Caki2 (cell line): ENCODE measurements at places on chromosomes 6 and 20. TPM values are rescaled to one million over a fixed set of nuclear protein-coding genes. Genes with fewer than 3 reads are reported as not detected.

Gene CLVS2
- total RNA-seq, result not detected in 2 replicates

Gene MANEA
- 11.5 and 12.5 TPM in 2 replicates for total RNA-seq

Gene SNAP91
- total RNA-seq, result not detected in 2 replicates

Gene ADGRF5
- total RNA-seq, result not detected in 2 replicates

Gene EPHA7
- not detected in 2 replicates for total RNA-seq

Gene NRSN1
- not detected in 2 replicates for total RNA-seq

Gene PLA2G7
- total RNA-seq, result 0.44 TPM in 1 of 2 replicates, not detected in the other

Gene OPRM1
- not detected in 2 replicates for total RNA-seq

Gene POPDC3
- total RNA-seq, result 139 and 161 TPM in 2 replicates

Gene OR2H2
- not detected in 2 replicates for total RNA-seq

Gene CFAP61
- total RNA-seq, result 0.07 and 0.14 TPM in 2 replicates

Gene SLC9A8
- 7.4 and 7.6 TPM in 2 replicates for total RNA-seq

Gene RRAGD
- 6.5 and 8.3 TPM in 2 replicates for total RNA-seq
